ENCODE measurements at places on chromosomes 2 and 18. TPM values are rescaled to one million over a fixed set of nuclear protein-coding genes. Genes with fewer than 3 reads are reported as not detected.

- no peak for DNase-seq
Measured at GRCh38 chr2:238761868-238762267, 86.0 kb upstream of the TWIST2 start.

GRCh38 chr2:241981076-241981700, 111.7 kb downstream of the RTP5 start:
- no peak for DNase-seq

DNA sequence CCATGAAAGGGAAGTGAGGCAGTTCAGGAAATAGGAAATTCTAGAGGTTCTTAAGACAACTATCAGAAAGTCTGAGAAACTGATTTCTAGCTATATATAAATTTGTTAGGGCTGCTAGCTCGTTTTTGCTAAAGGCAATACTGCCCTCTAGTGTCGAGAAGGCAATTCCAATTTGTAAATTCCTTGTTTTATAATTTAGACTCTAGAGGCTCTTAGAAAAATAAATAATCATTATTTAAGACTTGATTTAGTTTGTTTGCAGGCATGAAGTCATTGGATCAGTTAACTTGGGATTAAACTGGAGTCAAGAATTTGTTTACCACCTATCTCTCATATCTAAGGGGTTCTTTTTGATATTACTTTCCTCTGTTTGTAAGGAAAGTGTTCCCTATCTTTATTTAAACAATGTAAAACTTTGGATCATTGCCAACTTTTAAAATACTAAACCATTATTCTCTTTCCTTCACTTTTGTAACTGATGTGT, 66.2 kb downstream of the ACVR2A start:
- DNase-seq = peak; percentile 58

DNA sequence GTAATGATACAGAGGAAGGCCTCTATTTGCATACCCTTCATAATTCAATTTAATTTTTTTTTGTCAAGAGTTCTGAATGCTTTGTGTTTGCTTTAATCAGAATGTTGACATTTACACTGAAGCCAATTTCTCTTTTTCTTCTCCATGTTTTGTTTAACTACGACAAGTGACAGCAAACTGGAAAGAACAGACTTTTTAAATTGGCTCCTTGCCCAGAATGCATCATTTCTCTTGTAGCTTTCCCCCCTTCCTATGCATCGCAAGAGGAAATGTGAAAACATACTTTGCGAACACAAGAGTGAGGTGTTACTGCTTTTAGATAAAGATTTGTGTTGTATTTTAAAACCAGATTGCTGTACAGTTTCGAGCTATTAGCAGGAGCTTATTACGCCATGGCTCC, 955.2 kb upstream of the CELF4 start:
- no peak for DNase-seq

GRCh38 chr18:46393961-46394360, 263.1 kb downstream of the LOXHD1 start:
- no peak for DNase-seq

The CTLA4 gene
- not detected for total RNA-seq

The TSPYL6 gene
- total RNA-seq = not detected
